ENCODE measurements at places on chromosomes 11 and 22.

DNA sequence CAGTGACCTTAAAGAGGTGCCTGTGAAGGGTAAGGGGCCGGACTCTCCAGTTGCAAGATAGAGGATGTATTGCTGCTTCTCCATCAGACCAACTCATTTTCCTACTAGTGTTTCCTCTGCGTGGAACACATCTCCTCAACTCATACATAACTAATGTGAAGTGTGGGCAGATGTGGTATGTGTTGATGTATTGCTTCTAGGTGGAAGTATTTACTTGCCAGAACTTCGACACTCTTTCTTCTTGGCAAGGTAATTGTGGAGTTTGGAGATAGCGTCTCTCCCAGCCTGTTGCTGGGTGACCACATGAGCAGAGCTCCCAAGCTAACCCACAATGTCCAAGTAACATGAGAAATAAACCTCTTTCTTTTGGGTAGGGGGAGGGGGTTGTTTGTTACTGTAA is 456.9 kb downstream of the DYNC2H1 start:
- no peak for DNase-seq

GRCh38 chr11:91421641-91422040 is 803.0 kb upstream of the FAT3 start:
- no peak for DNase-seq

DNA sequence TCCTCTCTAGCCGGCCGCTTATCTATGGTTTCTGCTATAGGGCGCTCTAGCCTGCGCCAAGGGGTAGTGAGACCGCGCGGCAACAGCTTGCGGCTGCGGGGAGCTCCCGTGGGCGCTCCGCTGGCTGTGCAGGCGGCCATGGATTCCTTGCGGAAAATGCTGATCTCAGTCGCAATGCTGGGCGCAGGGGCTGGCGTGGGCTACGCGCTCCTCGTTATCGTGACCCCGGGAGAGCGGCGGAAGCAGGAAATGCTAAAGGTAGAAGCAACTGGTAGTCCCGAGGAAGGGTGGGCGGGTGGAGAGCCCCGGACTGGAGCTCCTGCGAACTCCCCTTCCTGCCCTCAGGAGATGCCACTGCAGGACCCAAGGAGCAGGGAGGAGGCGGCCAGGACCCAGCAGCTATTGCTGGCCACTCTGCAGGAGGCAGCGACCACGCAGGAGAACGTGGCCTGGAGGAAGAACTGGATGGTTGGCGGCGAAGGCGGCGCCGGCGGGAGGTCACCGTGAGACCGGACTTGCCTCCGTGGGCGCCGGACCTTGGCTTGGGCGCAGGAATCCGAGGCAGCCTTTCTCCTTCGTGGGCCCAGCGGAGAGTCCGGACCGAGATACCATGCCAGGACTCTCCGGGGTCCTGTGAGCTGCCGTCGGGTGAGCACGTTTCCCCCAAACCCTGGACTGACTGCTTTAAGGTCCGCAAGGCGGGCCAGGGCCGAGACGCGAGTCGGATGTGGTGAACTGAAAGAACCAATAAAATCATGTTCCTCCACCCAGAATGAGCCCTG is at the start of the genes LBHD1 and UQCC3:
LBHD1 (minus strand) TSS at position 660 of the 782 bp plus-strand sequence. CDS start 2,236 bp downstream, outside the sequence.
UQCC3 (plus strand) TSS at position 66 of the 782 bp plus-strand sequence; CDS start at position 139, 73 bp downstream.
- DNase-seq = peak; percentile 40

GRCh38 chr11:84780689-84781293 is 846.4 kb downstream of the DLG2 start:
- DNase-seq = no peak

- DNase-seq = no peak
Measured at GRCh38 chr11:35245056-35245455, 106.1 kb downstream of the CD44 start.

GRCh38 chr22:29308791-29309262 is 2.4 kb downstream of the GAS2L1 start:
- DNase-seq = no peak

GRCh38 chr11:131495423-131495822 is 125.0 kb downstream of the NTM start:
- DNase-seq = no peak

- no peak for DNase-seq
Measured at GRCh38 chr11:34030382-34030781, 21.1 kb upstream of the CAPRIN1 start.

- no peak for DNase-seq
Measured at GRCh38 chr11:14552089-14552488, 31.9 kb upstream of the PSMA1 start.

- no peak for DNase-seq
Measured at GRCh38 chr22:20618488-20618887, 111.1 kb downstream of the MED15 start.

GRCh38 chr11:121099885-121100284 is 1.2 kb upstream of the TECTA start:
- DNase-seq = no peak

DNA sequence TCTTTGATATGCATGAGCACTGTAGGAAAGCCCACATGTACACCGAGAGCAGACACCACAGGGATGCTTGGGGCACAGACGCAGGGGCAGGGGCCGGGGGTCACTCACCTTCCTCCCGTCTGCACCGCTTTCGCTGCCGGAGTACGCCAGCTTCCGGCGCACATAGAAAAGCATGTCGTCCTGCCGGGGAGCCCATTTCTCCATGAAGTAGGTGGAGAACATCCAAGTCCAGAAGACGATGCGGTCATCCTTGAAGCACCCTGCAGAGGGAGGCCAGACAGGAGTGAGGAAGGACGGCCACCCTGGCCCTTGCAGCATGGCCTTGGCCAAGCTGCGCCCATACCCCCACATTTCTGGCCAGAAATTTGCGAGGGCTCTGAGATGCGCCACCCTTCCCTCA is 28.8 kb downstream of the KIAA0930 start:
- no peak for DNase-seq

GRCh38 chr11:12234221-12234620 is 123.8 kb downstream of the MICAL2 start:
- DNase-seq = no peak

DNA sequence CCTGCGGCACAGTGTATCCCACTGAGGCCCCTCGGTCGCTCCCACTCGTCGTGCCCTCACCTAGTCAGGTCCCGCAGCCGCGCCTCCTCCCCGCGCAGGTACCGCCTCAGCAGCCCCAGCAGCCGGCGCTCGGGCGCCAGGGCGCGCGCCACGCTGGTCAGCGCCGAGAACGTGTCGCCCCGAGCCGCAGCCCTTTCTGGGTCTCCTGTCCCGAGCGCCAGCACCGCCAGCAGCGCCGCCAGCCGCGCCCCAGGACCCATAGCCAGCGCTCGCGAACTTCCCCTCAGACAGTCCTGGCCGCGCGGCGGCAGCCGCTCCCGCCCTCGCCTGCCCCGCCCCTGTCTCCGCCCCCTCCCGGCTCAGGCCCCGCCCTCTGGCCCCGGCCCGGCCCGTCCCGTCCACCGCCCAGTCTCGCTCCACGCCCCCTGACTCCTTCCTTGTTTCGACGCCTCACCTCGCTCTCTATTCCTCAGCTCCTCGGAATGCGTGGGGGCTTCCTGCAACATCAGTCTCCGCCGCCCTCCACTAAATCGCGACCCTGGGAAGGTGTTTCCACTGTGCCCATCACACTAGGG is at the start of gene P4HA3:
P4HA3 (minus strand) TSS at position 289 of the 575 bp plus-strand sequence; CDS start at position 260, 29 bp downstream.
- no peak for DNase-seq

DNA sequence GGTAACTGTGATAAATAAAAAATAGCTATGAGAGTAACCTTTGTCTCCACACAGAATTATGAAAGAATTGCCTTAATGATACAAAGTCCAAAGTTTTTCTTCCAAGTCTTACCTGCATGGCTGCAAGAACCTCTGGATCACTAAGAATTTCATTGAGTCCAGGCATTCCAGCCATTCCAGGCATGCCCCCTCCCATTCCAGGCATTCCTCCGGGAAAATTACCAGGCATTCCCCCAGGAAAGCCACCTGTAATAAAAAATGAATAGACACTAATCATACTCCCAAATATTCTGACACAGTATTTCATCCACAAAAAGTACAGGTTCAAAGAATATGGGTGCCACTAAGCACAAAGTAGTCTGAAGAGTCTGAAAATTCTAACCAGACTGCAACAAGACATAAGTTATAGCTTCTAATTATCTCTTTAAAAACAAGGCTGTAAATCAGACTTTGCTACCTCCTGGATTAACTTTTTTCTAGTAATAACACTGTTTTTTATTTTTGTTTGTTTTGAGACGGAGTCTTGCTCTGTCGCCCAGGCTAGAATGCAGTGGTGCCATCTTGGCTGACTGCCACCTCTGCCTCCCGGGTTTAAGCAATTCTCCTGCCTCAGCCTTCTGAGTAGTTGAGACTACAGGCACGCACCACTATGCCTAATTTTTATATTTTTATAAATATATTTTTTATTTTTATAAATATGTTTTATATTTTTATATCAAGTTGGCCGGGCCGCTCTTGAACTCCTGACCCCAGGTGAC is 8.0 kb upstream of the SLC25A17 start:
- DNase-seq = no peak

- DNase-seq = no peak
Measured at GRCh38 chr22:46437671-46438440, 99.6 kb downstream of the CELSR1 start.

DNA sequence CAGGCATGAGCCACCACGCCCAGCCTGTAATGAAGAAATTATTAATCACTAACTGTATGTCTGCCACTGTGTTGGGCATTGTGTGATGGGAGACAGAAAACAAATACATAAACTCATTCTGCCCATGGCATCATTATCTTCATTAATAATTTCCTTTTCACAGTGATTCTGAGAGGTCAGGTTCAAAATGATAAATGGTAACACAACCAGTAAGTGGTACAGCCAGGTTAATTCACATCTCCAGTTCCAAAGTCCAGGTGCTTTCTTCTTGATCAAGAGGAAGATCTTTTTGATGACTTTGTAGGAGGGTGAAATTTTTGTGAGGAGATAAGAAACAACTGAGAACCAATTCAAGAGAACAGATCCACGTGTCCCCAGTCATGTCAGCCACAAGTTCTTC is 66.7 kb downstream of the PISD start:
- DNase-seq = no peak

GRCh38 chr11:69925366-69926196 is 106.4 kb upstream of the FGF3 start:
- no peak for DNase-seq

- DNase-seq = no peak
Measured at GRCh38 chr22:40051322-40051721, 56.6 kb downstream of the FAM83F start.

- DNase-seq = no peak
Measured at GRCh38 chr22:40006641-40007040, 11.9 kb downstream of the FAM83F start.

DNA sequence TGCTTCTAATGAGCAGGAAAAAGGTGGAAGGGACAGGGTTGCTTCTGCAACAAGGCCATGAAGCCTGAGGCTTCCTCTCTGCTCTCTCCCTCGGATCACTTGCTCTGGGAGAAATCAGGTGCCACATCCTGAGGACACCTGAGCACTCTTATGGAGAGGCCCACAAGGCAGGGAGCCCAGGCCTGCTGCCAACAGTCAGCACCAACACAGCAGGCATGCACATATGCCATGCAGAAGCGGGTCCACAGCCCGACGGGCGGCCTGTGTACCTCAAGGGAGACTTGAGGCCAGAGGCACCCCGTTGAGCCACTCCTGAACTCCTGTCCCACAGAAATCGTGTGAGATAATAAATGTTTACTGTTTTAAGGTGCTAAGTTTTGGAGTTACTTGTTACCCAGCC is 9.5 kb downstream of the TTLL12 start:
- no peak for DNase-seq

GRCh38 chr22:17944256-17944655 is 80.1 kb downstream of the MICAL3 start:
- DNase-seq = no peak

GRCh38 chr11:73154178-73154577 is 12.1 kb upstream of the FCHSD2 start:
- DNase-seq = no peak

DNA sequence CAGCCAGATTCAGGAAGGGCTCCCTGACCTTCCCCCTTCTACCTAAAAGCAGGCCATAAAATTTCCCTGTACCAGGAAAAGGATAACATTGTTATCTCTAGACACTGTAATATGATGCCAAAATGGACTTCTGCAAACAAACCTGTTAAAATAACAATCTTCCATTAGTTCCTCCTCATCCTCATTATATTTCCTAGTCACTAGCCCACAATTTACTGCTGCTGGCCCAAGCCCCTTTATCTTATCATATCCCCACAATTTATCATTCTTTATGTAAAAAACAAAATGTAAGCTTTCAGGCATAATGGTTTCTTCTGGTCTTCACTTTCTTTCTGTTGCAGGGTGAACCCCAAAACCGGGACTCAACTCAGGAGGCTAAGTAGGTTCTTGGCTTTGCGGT is 1132.1 kb upstream of the CNTN5 start:
- no peak for DNase-seq

DNA sequence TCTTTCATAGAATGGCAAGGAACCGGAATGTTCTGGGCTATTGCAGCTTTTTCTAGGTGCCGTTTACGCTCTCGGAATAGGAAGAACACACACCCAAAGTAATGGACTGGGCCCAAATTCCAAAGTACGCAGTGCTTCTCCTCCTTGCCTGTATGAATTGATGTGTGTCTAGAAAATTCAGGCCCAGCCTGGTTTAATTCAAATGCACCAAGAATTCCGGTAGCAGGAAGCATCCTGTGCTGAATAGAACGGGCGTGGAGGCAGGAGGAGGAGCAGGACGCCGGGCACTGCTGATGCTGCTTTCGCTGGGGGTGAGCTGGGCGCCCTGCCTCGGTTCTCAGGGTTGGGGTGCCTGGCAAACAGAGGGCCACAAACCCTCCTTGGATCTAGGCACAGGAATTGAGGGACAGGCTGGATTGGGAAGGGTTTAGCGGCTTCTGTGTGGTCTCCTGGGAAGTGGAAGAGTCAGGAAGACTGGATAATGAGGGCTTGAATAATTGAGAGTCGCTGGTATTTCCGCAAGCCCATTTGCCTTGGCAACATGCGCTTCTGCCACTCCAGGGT is 2.0 kb downstream of the PARVB start:
- DNase-seq = no peak

DNA sequence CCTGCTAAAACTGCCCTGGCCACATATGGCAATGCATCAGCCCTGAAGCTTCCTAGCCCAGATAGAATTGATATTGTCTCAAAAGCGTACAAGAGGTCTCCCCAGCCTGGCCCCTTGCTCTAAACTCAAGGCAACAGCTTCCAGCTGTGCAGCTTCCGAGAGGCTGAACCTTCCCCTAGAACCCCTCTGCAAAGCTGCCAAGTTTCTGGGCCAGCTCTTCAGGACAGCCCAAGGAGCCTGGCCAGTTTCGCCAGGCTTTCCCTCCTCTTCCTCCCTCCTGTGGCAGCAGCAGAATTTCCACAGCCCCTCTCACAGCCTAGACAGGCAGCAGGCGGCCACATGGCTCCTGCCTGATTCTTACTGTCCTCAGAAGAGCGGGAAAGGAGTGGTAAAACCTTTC is 34.5 kb downstream of the NUMA1 start:
- no peak for DNase-seq

DNA sequence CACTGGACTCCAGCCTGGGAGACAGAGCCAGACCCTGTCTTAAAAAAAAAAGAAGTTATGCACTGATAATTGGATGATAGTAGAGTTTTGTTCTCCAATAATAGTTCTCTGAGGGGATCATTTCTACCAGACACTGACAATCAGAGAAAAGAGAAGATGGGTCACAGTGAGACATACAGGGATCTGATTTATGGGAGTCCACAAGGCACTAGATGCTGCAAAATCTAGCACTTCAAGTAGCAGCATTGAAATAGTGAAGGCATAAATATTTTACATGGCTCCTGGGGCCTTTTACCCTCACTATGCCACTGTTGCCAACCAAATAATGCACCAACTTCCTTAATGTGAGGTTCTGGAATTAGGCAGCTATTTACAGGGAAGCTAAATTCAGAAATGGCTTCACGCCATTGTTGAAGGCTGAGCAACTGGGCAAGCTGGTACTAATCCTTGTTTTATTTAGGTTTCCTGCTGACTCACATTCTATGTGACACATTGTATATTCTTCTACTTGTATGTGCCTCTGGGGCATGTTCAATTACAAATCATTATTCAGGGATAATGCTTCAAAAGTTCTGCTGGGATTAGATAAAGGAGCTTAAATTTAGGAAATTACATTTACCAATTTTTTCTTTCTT is 38.2 kb upstream of the ABTB2 start:
- no peak for DNase-seq
